ENCODE measurements at places on chromosomes 16 and 17.

DNA sequence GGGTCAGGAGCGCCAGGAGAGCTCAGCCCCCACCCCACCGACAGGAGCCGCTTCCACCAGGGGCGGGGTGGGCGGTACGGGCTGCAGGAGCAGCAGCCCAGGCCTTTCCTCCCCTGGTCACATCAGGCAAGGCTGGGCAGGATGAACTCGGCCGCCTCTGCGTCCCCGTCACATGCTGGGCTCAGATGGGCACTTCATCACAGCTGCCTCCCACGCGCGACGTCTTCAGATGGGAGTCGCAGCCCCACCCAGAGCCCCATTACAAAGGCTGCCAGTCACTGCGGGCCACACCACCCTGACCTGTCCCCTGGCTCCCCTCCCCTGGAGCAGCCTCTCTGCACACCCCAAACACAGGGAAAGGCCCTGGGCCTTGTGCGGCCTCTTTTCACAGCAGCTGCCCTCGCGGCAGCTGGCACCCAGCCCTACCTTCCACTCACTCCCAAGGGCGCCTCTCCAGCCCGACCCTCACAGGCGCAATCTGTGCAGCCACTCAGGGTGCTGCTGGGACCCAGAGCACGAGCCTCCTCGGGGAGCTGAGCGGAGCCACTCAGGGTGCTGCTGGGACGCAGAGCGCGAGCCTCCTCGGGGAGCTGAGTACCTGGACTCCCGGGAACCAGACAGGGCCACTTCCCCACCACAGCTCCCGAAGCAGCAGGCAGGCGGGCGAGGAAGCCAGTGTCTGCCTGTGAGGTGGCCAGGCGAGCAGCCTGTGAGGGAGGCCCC is 4.7 kb downstream of the ZNF598 start:
- no peak for DNase-seq

- no peak for DNase-seq
Measured at GRCh38 chr16:89018282-89019158, 41.5 kb upstream of the CBFA2T3 start.

- no peak for DNase-seq
Measured at GRCh38 chr16:88088161-88088581, 136.9 kb downstream of the BANP start.

DNA sequence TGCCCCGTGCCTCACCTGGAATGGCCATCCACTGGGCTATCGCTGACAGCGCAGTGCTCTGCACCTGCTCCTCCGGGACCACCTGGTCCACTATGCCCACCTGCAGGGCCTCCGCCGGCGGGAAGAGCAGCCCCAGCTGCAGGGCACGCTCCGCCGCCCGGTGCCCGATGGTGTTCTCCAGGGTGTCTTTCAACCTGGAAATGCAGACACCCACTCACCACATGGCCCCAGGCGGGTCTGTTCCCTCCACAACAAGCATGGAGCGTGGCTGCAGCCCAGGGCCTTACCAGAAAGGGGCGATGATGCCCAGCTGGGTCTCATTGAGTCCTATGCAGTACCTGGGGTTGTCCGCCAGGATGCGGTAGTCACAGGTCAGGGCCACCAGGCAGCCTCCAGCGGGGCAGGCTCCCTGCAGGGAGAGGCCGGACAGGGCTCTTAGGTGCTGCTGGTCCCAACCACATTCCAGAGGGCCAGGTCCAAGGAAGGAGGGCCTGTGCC is 6.8 kb downstream of the DNASE1L2 start:
- no peak for DNase-seq

DNA sequence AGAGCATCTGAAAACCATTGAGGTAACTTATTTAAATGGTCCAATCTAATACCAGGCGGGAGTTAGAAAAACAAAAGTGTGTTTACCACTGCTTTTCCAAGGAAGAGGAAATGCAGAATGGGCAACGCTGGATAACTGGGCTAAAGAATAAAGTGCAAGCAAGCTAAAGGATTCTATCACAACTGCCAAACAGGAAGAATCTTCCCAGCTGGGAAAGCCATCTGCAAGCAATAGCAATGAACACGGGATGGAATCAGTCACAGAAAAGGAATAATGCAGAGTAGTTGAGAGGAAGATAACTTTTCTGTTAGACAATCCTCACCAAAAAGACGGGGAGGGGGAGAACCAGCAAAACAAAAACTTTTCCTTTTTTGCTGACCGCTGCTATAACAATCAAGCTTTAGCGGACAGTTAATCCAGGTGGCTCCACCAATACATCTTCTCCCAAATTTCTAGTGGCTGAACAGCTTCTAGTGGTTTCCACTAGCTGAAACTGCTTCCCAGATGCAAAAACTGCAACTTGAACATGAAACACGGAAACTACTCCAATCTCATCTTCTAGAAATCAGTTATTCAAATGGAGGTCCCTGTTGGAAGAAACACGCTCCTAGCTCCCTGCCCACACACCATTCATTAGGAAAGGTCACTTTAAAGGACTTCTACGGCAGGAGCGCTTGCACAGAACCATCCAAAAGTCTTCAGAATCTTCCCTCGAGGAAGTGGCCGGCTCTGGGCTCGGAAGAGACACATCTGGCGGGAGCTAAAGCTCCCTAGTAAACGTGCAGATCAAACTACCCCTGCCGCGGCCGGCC is 929 bp downstream of the TMEM11 start:
- no peak for DNase-seq

DNA sequence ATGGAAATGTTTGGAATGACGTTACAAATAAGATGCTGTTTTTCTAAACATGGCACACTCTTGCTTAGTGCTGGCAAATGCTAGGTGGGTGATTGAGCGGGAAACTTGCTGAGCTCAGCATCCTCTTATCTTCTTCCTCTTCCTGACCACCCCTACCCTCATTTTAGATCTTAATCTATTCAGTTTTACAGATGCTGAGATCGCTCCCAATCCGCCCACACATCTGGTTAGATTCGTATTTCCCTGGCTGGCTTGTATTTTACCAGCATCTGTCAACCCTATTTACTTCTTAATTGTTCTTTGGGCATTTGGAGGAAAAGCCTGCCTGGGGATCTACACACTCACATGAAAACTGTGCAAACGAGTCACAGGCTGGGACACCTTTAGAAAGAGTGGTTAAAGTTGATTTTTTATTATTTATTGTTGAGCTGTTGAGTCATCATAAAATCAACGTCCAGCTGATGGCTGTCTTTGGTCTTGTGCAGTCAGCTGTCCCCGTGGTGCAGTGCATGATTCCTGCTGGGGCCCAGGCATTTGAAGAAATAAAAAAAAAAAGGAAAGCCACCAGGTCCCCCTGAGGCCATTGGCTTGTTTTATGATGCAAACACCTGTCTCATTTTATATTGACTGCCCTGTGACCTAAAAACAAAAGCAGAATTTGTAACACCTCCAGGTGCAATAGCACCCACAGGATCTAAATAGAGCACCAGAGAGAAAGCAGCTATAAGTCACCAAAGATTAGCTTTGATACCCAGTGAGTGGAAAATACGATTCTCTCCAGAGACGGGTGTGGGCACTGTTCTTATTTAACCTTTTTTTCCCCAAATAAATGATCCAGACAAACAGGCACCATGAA is 258.6 kb downstream of the HS3ST3B1 start:
- DNase-seq: no peak

- no peak for DNase-seq
Measured at GRCh38 chr17:65656390-65657250, 95.2 kb upstream of the AXIN2 start.

DNA sequence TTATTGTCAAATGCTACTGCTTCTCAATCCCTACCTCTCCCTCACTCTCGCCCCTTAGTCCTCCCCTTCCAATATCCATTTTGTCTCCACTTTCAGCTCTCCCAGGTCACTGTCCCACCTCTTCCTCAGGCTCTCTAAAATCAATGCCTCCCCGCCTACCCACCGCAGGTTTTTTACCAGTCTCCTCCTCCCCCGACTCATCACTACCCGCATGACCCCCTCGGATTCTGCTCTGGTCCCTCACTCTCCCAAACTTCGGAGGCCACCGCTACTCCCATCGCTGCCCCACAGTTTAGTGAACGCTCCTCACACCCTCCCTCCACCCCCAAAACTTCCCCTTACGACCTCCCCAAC is 513 bp downstream of the CRLF3 start:
- DNase-seq: no peak

DNA sequence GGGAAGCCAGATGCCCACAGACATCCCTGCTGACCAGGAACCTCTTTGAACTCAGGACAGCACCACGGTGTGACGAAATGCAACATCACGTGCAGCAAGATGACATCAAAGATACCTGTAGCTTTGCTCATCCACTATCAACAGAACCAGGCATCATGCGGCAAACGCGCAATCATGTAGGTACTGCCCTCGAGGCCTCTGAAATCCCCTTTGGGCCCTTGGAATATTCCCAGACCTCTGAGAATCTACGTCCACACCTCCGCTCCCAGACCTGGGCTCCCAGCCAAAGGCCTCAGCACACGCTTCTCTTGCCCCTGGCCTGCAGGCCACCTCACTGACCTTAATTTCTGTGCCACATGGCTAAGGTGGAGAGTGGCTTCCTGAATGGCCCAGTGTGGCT is 7.3 kb downstream of the CX3CL1 start:
- no peak for DNase-seq

DNA sequence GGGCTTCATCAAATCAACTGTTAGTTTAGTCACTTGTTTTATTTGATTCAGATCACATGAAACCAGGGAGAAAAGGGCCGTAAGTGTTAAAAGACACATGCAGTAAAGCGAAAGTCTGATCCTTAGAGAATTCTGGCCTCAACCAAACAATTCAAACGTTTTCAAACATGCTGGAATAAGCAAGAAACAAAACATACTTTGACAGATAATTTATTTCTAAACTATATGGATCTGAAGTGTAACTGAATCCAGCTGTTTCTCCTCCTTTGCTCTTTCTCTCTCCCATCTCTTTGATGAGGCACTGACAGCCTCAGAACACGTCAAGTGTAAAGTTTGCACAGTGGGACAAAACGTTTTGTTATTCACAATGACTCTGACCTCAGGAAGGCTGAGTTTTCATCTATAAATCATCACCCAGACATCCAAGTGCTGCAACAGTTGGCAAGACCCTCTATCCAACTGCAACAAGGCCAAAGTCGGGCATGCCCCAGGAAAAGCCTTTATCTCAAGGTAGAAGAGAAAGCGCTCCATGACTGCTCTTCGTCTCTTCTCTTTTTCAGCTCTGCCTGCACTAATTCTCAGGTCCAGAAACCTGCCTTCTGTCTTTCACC is 267.1 kb upstream of the MYOCD start:
- DNase-seq: no peak

DNA sequence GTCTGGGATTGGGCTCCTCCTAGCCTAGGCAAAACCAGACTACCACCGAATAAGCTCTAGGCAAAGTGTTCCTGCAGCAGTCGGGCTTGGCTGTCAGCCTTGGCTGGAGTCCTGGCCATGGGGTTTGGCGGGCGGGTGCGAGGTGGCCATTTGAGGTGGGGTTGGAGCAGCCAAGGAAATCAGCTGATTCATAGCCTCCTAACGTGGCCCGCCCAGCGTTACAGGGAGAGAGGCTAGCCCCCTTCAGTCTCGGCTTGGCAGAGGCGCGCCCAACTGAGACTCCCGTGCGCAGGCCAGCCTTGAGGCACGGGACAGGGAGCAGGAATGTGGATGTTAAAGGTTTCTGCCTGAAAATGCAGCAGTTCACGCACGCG is 1.9 kb downstream of the PMP22 start:
- no peak for DNase-seq

DNA sequence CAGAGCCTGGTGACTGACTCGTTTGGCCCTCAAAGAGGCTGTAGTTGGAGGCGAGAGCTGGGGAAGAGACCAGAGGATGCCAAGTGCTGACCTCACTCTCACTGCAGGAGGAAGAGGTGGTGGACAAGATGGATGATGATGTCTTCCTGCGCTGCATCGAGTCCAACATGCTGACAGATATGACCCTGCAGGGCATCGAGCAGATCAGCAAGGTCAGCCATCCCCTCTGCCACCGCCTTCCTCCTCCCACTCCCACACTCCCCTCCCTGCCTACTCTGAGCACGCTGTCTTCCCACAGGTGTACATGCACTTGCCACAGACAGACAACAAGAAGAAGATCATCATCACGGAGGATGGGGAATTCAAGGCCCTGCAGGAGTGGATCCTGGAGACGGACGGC is 26.9 kb downstream of the POLR2A start:
- no peak for DNase-seq

DNA sequence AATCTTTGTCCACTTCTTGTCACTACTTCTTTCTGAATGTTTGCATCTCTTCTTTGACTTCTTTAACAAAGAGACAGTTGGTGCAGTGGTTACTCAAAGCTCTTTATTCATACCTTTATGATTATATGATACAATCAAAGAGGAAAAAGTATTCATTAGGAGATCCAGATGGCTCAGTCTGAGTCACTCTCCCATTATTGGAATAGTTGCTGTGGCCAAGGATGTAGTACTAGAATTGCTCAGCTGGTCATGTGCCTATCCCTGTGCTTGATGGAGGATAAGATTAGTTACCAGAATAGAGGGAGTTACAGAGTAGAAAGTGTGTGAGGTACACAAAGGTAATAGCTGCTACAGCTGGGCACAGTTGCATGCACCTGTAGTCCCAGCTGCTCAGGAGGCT is 18.3 kb downstream of the BCAS3 start:
- no peak for DNase-seq

GRCh38 chr17:30352240-30352814 is 18.5 kb upstream of the TMIGD1 start:
- DNase-seq: no peak

DNA sequence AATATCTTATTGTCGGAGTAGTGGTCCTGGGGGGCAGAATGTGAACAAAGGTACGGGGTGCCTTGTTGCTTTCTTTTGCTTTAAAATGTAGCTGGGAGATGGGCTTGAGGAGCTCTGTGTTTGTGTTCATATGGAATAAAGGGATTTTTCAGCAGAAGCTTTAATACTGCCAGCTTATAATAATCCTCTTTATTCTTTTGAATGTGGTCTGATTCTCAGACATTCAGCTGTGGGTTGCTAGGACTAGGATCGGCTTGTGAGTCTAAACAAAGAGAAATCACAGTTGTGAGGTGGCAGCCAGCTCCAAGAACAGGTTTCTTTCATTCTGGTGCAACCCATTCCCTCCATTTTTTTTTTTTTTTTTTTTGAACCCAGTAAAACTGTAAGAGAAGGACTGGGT is 7.2 kb downstream of the MRPL58 start:
- no peak for DNase-seq

DNA sequence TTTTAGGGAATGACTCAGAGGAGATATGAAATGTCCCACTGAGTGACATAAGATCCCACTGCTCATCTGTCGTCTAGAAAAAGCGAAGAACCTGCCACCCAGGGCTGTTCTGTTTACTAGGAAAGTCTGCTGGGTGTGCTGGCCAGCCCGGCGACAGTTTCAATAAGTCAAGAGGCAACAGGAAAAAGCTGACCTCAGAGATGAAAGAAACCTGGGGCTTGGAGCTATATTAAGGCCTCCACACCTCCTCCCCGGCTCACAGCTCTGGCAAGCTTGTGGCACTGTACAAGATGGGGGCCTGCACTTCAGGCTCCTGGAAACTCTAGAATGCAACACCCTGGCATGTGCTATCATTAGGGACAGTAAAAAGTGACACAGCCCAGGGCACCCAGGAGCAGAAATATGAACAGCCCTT is 10.6 kb downstream of the ZFHX3 start:
- DNase-seq: no peak

Data from DMS79 treated with DMSO at 0.1 percent for 48 hours (cell line).